Ovary (tissue), 10 donors: ENCODE measurements at places on chromosomes 12 and 14.

- peak; percentile 76 for DNase-seq
Measured at GRCh38 chr14:92951912-92952471, 29.0 kb downstream of the CHGA start.

GRCh38 chr14:105080161-105080560, 14.9 kb upstream of the GPR132 start:
- DNase-seq, result peak; percentile 15

GRCh38 chr14:94328196-94328595, 5.1 kb upstream of the SERPINA6 start:
- no peak for DNase-seq

DNA sequence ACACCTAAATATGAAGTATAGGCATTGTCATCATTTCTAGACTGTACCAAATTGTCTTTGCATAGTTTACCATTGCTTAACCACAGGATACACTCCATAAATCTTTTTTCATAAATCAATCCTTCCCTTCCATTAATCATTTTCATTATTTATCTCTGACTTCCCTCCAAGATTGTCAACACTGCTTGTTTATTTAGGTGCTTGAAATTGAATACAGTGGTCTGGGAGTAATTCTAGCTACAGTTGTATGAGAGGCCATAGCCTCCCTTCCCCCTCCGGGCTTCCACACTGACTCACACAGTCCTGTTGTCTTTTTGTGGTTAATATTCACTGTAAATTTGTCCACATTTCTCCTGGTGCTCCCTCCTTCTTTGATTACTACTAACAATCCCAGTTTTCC, 114.2 kb upstream of the ARID2 start:
- DNase-seq, result no peak

- DNase-seq, result no peak
Measured at GRCh38 chr12:132352896-132353800, 23.8 kb upstream of the GALNT9 start.

DNA sequence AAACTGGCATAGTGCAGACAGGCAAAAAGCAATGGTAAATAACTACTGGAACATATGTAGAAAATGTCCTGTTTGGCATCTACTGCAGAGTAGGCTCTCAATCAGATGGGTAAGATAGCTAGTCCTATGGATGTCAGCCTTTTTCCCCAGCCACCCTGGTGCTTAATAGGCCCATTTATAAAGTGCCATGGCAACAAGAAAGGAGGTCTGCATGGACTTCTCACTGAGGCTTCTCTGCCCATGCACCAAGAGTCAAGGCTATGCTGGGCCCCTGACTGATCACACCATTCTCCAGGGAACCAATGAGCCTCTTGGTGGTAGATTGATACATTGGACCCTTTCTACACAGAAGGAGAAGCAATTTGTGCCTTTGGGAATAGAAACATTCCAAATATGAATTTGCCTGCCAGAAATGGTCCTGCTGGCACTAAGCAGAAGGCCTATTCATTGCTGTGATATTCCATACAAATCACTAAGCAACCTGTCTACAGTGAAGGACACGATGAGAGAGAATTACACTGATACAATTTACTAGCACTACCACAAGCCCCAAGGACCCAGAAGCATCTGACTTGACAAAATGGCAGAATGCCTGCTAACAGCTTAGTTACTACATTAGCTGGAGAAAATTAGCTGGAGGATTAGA, 43.8 kb downstream of the RESF1 start:
- no peak for DNase-seq

GRCh38 chr12:128726886-128727285, 96.9 kb downstream of the SLC15A4 start:
- DNase-seq, result no peak

DNA sequence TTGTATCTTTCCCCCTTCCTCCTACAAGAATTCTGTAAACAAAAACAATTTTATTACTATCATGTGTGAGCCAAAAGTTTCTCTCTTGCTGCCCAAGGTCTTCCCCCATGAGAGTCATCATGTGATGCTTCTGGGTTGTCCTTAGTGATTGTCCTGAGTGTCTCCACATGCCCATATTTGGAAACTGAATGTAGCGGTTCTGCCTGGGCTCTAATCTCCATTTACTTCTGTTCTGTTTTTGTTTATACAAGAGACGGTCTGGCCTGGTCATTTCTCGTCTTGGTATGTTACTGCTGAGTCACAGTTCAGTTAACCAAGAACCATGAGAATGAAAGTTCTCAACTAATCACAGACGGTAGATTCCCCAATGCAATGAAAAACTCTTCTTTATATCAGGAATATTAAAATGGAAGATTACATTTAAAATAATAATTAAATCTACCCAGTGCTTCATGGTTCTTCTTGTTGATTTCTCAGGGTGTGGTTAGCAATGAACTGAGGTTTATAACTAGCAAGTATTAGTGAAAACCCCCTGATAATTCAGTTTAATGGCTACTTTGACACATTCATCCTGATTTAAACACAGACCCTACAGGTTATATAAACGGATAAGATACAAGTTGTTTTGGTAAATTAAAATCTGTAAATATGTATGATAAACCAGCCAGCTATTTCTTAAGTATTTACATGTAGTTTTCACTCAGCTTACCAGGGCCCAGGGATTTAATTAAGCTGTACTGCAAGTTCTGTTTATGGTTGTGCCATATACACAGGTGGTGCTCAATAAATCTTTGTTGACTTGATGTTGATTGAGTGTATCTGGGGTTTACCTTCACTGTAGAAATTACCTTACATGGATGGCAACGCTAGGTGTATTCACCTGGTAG, 81.1 kb downstream of the PELI2 start:
- DNase-seq, result peak; percentile 52
